ENCODE measurements at places on chromosomes 5 and 9. TPM values are rescaled to one million over a fixed set of nuclear protein-coding genes. Genes with fewer than 3 reads are reported as not detected.

SPAAR gene
- total RNA-seq = not detected

SLC34A3 gene
- not detected for total RNA-seq

ADAMTS12 gene
- total RNA-seq = not detected

GZMA gene
- total RNA-seq = 365 TPM

CBY3 gene
- total RNA-seq = 0.55 TPM

AK8 gene
- total RNA-seq = not detected

ZNF483 gene
- total RNA-seq = 2.2 TPM

MYOT gene
- total RNA-seq = not detected

PDLIM4 gene
- not detected for total RNA-seq

FAM219A gene
- 8.3 TPM for total RNA-seq

SELENOP gene
- not detected for total RNA-seq

CDKN2A gene
- total RNA-seq = 39.7 TPM

ANKRD34B gene
- not detected for total RNA-seq

PDE8B gene
- not detected for total RNA-seq

Measured in activated CD8-positive, alpha-beta T cell treated with anti-CD3 and anti-CD28 coated beads, Interleukin-2, amount 10 ng/mL, durations not matched to agents 7 days and 5 days (primary cell).